Right cardiac atrium (tissue), 5 donors: ENCODE measurements at places on chromosomes 5 and 9. TPM values are rescaled to one million over a fixed set of nuclear protein-coding genes. Genes with fewer than 3 reads are reported as not detected.
A peak's percentile ranks its signal among the peaks of the same experiment; 100 is the strongest.

GRCh38 chr5:179621551-179622214, 1.8 kb downstream of the HNRNPH1 start:
- no peak for DNase-seq

DNA sequence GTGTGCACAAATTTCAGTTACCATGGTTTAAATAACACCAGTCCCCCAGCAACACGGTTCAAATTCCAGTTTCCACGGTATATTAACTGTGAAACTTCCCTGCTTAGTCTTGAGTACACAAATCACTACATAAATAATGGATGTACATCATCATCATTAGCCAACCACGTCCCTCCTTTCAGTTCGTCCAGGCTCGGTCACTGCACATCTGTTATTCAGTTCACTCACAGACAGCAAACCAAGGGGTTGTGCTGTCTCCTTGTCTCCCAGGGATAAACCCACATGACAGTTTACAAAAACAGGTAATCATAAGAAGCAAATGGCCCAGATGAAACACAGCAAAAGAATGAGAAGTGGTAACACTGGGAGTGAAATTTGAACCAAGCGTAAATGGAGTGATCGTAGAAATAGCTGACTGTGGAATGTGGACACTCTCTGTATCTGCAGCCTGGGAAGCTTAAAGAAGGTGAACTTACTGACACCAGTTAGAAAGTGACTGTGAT, 61.0 kb upstream of the RAD23B start:
- DNase-seq, result no peak

ZNF883 gene
- 7.1 TPM for total RNA-seq

DNA sequence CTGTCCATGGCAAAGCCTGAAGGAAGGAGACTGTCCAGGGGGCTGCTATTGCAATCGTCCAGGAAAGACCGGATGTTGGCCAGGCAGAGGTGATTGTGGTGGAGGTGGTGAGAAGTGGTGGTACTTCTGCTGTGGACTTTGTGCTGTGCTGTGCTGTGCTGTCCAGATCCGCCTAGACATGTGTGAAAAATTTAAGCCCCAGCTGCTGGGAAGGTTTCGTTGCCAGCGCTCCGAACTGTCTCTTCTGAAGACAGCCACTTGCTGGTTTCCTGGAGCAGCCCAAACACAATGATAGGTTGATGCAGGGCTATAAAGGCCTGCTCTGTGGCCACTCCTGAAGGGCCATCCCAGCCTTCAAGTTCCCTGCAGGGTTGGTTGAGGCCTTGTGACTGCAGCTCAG, 223.0 kb upstream of the MPDZ start:
- DNase-seq, result peak; percentile 16

DNA sequence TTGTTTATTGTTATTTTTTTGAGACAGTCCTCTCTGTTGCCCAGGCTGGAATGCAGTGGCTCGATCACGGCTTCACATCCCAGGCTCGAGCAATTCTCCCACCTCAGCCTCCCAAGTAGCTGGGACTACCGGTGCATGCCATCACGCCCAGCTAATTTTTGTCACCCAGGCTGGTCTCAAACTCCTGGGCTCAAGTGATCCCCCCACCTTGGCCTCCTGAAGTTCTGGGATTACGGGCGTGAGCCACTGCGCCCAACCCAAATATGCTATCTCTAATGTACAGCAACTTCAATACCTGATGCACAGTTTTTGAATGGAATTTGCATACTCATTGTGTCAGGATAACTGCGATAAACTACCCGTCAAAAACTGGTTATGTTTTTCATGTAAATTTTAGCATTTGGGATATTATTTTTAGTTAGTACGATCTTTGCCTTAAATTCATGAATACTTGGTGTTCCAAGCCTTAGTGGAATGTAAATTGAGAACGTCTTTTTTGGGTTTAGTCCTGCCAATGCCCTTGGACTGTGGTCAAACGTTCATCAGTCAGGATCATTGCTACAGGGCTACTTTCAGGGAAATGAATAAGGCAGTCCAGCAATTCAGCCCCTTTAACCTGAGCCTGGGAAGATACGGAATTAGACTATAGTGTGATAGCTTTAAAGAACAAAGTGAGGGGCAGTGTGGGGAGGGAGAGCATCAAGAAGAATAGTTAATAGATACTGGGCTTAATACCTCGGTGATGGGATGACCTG, 4.4 kb downstream of the UGCG start:
- DNase-seq, result no peak

DNA sequence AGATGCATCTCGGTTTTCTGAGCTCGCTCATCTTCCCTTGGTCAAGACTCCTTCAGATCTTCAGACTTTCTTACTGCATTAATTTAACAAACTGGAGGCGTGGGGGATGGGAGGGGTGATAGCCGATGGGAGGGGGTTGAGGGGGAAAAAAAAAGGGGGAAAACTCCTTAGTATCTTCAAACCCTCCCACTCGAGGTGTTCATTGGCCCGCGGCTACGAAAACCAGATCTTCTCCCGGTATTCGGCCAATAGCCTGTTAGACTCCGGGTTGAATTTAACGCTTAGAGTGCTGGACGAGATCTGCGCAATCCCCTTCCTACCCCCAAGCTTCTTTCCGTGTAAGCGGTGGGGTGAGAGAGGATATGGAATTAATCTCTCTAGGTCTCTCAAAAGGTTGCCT, 689 bp upstream of the GLRA1 start:
- no peak for DNase-seq

DNA sequence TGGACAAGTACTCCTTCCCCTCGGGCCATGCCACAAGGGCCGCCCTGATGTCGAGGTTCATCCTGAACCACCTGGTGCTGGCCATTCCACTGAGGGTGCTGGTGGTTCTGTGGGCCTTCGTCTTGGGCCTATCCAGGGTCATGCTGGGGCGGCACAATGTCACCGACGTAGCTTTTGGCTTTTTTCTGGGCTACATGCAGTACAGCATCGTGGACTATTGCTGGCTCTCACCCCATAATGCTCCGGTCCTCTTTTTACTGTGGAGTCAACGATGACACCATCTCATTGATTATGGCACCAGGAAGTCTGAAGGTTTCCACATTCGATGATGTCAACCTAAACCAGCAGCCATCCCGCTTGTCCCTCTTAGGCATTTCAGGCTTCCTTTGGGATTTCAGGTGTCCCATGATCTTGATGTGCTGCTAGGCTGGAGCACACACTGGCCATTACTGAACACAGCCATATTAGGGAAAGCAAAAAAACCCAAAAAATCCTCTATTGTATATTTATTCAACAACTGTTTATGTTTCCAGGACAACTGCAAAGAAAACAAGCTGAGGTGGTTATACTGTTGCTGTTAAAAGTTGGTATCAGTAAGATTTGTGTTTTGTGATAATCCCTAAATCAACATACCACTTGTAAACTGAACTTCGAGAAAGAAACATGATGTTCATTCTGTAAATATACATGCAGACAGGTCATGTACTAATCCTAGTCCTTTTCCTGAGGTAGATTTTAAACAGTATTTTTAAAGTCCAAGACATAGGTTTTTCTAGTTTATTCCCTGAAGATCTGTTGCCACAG, 1.1 kb downstream of the PLPP6 start:
- no peak for DNase-seq

DNA sequence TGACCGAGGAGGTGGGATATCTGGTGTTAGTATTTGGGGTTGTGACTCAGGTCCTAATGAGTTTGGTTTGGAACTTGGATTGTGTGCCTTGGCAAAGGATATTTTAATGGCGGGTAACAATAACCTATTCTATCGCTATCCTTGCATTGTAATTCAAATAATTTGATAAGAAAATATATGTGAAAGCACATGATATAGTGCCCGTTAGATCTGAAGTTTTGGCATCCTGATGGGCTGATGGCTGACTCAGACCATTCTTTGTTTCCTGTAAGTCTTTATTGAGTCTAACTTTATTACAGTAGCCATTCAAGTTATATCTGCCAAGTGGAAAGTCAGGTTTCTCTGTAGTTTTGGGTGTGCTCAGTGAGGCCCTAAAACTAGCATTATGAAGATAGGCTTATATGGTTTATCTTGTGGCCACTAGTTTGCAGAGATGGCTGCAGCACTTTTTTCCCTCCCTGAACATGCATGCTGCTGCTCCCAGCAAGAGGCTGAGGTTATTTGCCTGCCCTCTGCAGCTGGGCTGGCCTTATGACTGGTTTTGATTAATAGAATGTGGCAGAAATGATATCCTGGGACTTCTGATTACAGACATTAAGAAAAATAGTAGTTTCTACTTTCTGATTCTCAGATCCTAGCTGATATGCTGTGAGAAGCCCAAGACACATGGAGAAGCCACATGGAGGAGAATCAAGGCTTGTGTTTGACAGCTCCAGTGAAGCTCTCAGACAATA, 46.6 kb downstream of the CFAP95 start:
- DNase-seq, result no peak

PROB1 gene
- 38.5 TPM for total RNA-seq

DRD1 gene
- total RNA-seq, result not detected

DNA sequence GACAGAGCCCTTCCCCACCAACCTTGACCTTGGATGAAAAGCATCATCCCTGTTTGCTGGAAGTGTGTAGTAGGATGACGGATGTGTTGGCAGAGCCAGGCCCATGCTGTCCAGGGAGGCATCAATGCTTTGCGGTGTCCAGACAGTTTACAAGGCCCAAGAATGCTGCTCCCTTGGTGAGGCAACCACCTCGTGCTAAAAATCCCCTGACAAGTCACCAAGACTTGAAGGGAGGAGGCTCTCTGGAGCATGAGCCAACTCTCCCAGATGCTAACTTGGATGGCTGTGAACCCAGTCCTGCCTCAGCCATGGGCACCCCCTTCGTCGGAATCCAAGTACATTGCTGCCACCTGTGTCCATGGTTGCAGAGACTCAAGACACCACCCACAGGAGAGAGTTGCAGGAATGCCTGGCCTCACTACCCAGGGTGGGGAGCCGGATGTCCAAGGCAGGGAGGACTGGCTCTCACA, 9.5 kb upstream of the NKD2 start:
- DNase-seq, result no peak

- no peak for DNase-seq
Measured at GRCh38 chr5:13921578-13921977, 22.9 kb downstream of the DNAH5 start.

DNA sequence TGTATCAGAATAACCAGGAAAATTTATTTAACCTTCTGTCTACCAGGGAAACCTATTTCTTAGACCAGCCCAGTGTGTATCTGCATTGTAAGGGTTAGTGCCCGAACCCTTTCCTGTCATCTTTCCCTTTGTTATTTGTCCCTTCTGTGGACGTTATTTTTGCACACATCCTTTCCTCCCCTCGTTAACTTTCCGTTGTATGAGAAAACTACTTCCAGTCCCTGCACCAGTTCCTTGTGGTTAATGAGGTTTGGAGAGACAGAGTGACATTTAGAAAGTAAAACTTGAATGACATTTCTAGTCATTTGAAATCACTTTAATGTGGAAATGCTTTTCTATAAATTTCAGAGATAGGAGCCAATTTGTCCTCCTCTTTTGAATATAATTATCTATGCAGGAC, 4.3 kb upstream of the IFNB1 start:
- DNase-seq, result no peak

- no peak for DNase-seq
Measured at GRCh38 chr5:163190784-163191183, 246.6 kb upstream of the CCNG1 start.

NSD1 gene
- 49.0 TPM for total RNA-seq

QRFP gene
- not detected for total RNA-seq

- no peak for DNase-seq
Measured at GRCh38 chr5:169333518-169333917, 32.6 kb upstream of the SLIT3 start.

ANAPC2 gene
- 42.5 TPM for total RNA-seq
